ENCODE measurements at places on chromosomes 7 and 10.
A peak's percentile ranks its signal among the peaks of the same experiment; 100 is the strongest.

- DNase-seq, result no peak
These were observed 30.4 kb downstream of the VWC2 start for GRCh38 chr7:49803812-49804211.

DNA sequence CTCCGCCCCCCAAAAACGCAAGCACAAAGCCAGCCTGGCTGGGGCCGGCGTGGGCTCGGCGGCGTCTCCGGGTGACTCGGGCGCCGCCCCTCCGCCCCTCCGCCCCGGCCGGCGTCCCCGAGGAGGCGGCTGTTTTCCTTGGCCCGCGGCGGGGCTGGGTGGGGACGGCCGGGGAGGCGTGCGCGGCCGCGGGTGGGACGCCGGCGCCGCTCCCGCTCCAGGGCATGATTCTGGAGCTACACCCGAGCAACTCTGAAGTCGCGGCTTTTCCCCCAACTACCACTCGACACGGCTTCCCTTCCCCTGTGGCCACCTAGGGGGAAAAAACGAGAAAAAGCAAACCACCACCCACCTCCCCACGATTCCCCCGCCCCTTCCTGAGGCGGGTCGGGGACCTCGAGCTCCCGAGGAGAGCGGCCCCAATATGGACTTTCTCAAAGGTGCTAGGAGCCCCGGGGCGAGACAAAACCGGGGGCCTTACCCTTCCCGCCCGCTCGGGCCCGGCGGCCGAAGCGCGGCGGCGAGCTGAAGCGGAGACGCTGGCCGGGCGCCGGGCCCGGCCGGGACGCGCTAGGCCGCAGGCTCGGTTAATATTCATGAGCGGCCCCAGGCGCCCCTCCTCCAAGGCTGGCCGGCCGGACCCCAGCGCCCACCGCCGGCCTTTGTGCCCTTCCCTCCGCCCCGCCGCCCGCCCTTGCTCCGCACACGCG lies 856 bp downstream of the ARHGAP21 start:
- DNase-seq, result peak; percentile 75

DNA sequence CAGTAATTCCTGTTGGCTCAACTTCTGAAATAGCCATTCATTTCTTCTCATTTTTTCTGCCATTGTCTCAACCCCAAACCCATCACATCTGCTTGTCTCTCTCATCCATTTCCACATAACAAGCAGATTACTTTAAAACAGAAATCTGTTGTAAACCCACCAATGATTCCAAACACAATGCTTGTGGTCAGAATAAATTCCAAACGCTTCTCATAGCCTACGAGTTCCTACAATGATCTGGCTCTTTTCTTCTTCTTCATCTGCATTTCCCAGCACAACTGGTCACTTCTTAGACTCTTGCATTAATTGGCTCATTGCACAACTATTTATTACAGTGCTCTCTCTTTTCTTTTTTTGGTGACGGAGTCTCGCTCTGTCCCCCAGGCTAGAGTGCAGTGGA lies 364.1 kb downstream of the GATA3 start:
- no peak for DNase-seq

DNA sequence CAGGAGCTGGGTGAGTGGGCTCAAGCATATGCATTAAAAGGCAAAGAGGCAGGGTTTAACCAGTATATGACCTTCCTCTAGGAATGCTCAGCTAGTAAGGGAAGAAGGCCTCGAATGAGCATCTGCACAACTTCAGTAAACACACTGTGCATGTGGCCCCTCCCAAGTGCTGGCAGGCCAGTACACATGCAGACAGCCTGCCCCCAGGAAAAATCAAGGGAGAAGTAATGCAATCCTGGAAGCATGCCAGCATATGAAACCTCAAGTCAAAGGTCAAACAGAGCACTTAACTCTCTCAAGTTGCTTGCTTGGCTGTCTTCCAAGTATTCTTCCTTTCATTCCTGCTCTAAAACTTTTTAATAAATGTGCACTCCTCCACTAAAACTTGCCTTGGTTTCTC lies 208.4 kb downstream of the ACTR3B start:
- peak; percentile 9 for DNase-seq

GRCh38 chr10:114087655-114088054 lies 44.0 kb downstream of the ADRB1 start:
- DNase-seq, result peak; percentile 13

DNA sequence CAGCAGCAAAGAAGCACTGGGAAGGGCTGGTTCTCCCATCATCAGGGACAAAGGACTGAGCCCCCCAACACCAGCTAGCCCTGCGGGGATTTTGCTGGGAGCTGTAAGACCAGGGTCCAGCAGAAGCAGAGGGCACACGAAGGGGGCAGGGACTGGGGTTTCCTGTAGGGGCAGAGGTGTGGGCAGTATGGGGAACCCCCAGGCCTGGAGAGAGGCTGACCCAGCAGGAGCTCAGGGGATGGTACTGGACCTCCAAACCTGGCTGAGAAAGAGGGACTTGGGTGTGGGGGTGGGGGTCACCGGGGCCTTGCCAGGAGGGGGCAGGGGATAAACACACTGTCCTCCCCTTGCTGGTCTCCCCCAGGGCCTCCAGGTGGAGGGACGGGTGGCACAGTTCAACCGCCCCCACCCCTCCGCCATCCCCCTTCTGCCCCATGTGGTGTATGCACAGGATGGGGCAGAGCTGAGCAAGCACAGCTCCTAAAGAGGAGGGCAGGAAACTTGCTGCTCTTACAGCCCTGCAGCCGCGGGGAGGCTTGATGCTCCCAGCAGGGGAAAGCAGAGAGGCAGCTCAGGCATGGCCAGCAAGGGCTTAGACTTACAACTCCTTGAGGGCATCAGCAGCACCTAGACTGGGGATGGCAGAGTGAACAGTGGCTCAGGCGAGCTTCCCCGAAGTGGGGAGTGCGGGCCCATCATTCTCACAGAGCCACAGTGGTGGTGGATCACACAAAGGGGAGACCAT lies 12.4 kb upstream of the RET start:
- no peak for DNase-seq

DNA sequence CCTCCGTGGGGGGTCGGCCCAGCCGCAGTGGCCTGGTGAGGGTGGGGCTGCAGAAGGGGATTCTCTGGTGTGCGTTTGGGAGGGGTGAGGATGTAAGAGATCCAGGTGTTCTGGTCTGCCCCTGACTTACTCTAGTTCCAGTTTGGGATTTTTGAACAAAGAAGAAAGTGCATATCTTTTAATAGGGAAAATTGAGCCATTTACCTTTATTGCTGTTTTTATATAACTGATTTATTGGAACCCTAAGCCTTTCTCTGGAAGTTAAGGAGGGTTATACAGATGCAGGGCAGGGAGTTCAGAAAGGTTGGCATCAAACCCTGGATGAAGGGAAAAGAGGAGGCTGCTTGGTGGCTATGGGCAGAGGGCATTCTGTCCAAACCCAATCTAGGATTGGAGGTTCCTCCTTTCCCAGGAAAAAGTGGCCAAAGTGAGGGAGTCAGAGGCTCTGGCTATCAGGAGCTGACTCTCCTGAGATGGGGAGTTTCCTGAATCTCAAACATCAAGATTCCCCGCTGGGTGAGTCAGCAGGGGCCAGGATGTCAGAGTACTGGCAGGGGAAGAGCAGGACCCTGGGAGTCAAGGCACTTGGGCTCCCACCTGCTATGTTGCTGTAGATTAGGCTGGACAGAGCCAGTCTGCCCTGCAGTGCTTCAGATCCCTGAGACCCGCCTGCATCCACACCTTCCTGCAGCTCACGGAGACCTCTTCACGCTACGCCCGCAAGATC lies 67.5 kb downstream of the CLIP2 start:
- no peak for DNase-seq

GRCh38 chr7:113608782-113609181 lies 310.0 kb downstream of the PPP1R3A start:
- no peak for DNase-seq
